ENCODE measurements at places on chromosomes 3 and 15.

DNA sequence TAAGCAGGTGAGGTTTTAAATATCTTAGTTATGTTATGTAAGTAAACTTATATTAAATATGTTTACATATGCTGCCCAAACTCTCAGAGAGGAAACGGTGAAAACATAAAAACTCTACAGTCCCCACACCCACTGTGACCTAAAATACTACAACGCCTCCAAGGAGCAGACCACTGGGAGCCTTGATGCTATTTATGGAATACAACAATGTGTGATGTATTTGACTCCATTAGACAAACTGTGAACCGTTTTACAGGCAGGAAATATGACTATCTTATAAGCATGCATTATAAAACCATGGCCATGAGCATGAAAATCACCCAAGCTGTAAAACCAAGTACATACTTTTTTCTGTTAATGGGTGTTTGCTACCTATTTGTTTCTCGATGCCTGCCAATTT lies 379.5 kb upstream of the TBL1XR1 start:
- no peak for DNase-seq

DNA sequence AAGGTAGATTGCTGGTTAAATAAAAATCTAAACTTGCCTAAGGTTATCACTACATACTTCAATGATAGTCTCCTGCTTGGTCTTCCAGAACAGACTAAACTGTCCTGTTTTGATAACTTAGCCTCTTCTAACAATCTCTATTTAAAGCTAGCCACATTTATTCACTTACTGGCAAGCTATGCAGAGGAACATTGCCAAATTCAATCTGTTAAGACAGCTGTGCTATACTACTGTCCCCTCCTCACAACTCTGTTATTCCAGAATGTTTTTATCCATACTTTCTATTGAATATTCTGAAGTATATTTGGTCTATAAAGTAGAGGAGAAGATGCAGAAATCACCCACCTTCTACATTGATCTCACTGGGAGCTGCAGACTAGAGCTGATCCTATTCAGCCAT lies 594.0 kb upstream of the CCDC54 start:
- DNase-seq = no peak

- no peak for DNase-seq
Measured at GRCh38 chr15:32717426-32718226, at the start of gene GREM1. Gene GREM1, plus strand, starts transcription at chr15:32718004. Its CDS starts 12,687 bp downstream, at chr15:32730691.

- DNase-seq = no peak
Measured at GRCh38 chr3:12430086-12430485, 54.2 kb upstream of the TSEN2 start.

- DNase-seq = no peak
Measured at GRCh38 chr3:39485547-39485946, 18.1 kb downstream of the MOBP start.

DNA sequence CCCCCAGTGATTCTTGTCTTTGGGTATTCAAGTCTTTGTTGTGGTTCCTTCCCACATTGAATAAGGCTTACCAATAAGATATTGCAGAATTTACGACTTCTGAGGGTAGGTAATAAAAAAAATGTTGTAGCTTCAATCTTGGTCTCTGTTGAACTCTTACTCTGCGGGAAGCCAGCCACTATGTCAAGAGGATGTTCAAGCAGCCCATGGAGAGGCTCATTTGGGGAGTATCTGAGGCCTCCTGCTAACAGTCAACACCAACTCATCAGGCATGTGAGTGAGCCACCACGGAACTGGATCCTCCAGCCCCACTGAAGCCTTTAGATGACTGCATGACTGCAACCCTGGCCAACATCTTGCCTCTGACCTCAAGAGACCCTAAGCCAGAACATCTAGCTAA lies 3.2 kb upstream of the TBC1D23 start:
- no peak for DNase-seq

- no peak for DNase-seq
Measured at GRCh38 chr15:47961401-47962090, 159.2 kb upstream of the SLC24A5 start.

- DNase-seq = no peak
Measured at GRCh38 chr3:186520431-186520830, 23.7 kb downstream of the CRYGS start.

- no peak for DNase-seq
Measured at GRCh38 chr3:54983266-54984099, 55.6 kb upstream of the LRTM1 start.

DNA sequence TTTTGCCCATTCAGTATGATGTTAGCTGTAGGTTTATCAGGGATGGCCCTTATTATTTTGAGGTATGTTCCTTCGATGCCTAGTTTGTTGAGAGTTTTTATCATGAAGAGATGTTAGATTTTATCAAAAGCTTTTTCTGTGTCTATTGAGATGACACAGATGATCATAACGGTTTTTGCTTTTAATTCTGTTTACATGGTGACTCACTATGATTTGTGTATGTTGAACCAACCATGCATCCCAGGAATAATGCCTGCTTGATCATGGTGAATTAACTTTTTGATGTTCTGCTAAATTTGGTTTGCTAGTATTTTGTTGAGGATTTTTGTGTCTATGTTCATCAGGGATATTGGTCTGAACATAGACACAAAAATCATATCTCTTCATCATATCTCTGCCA lies 8.3 kb downstream of the GPR156 start:
- no peak for DNase-seq

- no peak for DNase-seq
Measured at GRCh38 chr3:110413807-110414748, 657.5 kb upstream of the NECTIN3 start.

DNA sequence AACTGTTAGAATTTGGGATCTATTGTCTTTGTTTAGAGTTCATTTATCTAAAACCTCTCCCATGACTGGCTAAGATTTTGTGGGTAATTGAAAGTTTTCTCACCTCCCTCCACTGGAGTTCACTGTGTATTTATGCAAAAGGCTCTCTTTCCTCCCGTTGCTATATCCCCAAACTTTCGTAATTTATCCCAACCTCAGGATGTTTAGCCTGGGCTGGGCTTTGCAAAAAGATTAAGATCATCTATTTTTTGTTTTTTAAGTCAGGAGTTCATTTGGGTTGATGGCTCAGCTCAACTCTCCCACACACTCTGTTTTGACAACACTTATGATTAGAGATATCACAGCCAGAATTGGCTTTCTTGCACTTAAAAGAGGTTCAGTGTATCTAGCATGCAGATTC lies 27.0 kb downstream of the SUCNR1 start:
- DNase-seq = no peak

DNA sequence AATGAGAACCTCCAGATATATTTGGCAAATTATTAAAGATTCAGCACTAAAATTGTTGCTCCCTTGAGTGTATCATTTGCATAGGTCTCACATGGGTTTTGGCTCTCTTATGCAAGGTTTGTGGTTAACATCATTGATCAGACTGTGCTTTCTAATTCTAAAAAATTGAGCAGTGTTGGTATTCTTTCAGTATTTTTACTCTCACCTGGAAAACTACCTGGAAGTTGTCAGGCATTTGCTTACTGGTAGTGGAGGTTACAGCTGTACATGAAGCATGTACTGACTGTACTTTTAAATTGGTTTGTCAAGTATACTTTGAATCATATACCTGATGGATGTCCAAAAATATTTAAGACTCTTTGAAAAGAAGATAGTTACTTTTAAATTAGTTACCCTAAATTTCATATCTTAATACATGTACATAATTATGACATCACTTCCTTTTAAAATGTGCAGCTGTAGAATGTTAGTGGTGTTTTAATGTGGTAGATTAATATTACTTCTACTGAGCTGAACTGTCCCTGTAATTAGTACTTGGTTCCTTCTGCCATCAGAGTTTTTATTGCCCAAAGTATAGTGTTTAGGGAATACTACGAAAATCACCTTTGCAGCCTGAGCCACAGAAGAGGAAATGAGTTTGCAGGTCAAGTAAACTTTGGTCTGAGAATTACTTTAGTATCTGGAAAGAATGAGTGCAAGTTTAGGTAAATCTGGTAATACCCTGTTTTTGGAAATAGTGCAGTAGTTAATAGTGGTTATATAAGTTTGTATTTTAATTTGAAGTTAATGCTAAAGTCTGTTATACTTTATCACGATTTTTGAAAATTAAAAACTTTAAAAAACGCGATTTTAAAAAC lies 2.8 kb downstream of the CHD2 start:
- DNase-seq = no peak

GRCh38 chr3:59115364-59116232 lies 65.8 kb upstream of the CFAP20DC start:
- no peak for DNase-seq

GRCh38 chr15:87764461-87765240 lies 491.9 kb downstream of the NTRK3 start:
- DNase-seq = no peak

- no peak for DNase-seq
Measured at GRCh38 chr3:139218046-139218445, 125.8 kb upstream of the MRPS22 start.

DNA sequence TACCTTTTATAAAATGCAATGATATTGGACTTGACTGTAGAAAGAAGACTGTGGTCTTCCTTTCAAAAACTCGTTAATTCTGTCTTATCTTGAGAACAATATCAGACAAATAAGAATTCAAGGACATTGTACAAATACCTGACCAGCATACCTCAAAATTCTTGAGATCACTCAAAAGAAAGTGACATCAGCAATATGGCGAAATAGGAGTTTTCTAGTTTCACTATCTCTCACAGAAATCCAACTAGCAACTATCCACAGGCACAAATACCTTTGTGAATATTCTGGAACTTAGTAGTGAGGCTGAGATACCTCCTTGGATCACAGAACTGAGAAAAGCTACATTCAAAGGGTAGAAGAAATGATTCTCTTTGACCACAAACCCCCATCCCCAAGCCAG lies 419.7 kb downstream of the ZNF385D start:
- DNase-seq = no peak

GRCh38 chr3:54122324-54123002 lies at the start of gene CACNA2D3:
Gene CACNA2D3, plus strand, starts transcription at chr3:54122552.
- no peak for DNase-seq

DNA sequence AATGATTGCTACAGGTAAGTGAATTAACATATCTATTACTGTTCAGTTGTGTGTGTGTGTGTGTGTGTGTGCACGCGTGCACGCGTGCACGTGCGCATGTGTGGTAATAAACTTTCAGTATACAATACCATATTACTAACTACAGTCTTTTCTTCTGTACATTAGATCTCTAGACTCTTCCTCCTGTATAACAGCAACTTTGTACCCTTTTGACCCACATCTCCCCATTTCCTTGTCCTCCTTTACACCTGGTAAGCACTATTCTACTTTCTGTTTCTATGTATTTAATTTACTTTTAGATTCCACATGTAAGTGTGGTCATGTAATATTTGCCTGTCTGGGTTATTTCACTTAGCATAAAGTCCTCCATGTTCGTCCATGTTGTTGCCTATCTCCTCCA lies 29.1 kb upstream of the GOLIM4 start:
- no peak for DNase-seq

GRCh38 chr3:69016102-69016501 lies 2.6 kb upstream of the EOGT start:
- no peak for DNase-seq
